Activated CD8-positive, alpha-beta T cell treated with anti-CD3 and anti-CD28 coated beads for 36 hours (primary cell): ENCODE measurements at places on chromosomes 6 and 20. TPM values are rescaled to one million over a fixed set of nuclear protein-coding genes. Genes with fewer than 3 reads are reported as not detected.

The CMTR1 gene
- total RNA-seq, result 50.6 TPM

The SPINT3 gene
- not detected for total RNA-seq

The SIRPA gene
- 0.09 TPM for total RNA-seq

The LST1 gene
- 43.6 TPM for total RNA-seq

The FOXF2 gene
- not detected for total RNA-seq

The KCNQ5 gene
- 14.6 TPM for total RNA-seq

The CHRNA4 gene
- total RNA-seq, result not detected

GRCh38 chr20:36261389-36262105, 25.3 kb downstream of the AAR2 start:
- H3K36me3 ChIP-seq, result no peaks in the 10 kb centered on the region
- H3K27ac ChIP-seq, result no peak overlapping the region
- no peak overlapping the region for H3K4me3 ChIP-seq
- no peaks in the 10 kb centered on the region for H3K4me1 ChIP-seq

DNA sequence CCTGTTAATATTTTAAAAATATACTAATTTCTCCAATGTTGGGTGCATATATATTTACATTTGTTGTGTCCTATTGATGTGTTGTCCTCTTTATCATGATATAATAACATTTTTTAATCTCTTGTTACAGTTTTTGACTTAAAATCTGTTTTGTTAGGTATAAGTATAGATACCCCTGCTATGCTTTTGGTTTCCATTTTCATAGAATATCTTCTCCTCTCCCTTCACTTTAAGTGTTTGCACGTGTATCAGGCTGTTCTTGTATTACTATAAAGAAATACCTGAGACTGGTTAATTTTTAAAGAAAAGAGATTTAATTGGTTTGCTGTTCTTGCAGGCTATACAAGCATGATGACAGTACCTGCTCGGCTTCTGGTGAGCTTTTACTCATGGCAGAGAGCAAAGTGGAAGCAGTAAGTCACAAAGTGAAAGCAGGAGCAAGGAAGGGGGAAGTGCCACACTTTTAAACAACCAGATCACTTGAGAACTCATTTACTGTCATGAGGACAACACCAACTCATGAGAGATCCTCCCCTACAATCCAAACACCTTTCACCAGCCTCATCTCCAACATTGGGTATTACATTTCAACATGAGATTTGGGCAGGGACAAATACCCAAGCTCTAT, 340.5 kb upstream of the SYNCRIP start:
- H3K27ac ChIP-seq, result no peak overlapping the region
- no peaks in the 10 kb centered on the region for H3K36me3 ChIP-seq
- H3K27me3 ChIP-seq, result no peaks in the 10 kb centered on the region

- H3K4me3 ChIP-seq, result no peak overlapping the region
- no peaks in the 10 kb centered on the region for H3K27me3 ChIP-seq
- no peak overlapping the region for H3K27ac ChIP-seq
- H3K4me1 ChIP-seq, result no peaks in the 10 kb centered on the region
- H3K36me3 ChIP-seq, result peaks cover 68% of the 10 kb centered on the region
These were observed 84.0 kb downstream of the MTHFD1L start for GRCh38 chr6:150949526-150949925.

DNA sequence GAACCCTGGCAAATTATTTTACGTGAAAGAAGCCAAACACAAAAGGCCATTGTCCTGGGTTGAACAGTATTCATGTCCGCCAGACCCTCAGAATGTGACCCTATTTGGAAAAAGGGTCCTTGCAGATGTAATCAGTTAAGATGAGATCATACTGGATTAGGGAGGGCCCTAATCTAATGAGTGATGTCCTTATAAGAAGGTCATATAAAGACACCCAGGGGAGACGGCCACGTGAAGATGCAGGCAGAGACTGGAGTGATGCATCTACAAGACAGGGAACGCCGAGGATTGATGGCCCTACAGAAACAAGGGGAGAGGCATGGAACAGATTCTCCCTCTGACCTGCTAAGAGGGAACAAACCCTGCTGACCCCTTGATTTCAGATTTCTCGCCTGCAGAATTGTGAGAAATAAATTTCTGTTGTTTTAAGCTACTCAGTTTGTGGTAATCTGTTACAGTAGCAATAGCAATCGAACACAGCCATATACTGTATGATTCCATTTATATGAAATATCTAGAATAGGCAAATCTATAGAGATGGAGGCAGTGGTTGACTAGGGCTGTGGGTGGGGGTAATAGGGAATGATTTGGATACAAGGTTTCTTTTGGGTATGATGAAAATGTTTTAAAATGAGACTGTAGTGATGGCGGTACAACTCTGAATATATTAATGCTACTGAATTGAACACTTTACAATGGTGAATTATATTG, 132.9 kb upstream of the NUP153 start:
- H3K4me3 ChIP-seq, result no peak overlapping the region
- peaks cover 3% of the 10 kb centered on the region for H3K27me3 ChIP-seq
- H3K27ac ChIP-seq, result no peak overlapping the region
- DNase-seq, result no peak
- no peaks in the 10 kb centered on the region for H3K4me1 ChIP-seq

DNA sequence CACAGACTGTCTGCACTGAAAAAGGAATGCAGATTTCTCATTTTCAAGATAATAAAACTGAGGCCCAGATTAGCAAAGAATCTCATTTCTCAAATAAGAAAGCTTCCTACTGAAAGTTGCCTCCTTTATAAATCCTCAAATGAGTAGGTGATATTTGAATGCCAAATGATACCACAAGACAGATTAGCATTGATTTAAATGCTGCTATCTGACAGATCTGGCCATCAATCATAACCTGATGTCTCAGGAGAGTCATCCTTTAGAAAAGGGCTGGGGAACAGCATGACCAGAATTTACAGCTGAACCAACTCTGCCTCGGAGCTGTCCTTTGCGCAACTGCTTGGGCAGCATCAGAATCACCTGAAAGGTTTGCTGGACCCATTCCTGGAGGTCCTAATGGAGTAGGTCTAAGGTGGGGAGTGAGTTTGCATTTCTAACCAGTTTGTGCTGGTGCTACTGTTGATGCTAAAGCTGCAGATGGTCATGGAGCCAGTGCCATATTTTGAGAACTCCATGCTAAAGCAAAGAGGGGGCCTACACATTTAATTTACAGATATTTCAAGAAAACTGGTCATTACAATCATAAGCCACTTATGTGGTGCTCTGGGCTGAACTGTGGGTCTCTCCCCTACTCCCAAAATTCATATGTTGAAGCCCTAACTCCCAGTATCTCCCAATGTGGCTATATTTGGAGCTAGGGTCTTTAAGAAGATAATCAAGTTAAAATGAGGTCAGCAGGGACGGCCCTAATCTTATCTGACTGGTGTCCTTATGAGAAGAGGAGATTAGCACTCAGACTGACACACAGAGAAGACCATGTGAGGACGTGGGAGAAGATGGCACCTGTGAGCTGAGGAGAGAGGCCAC, 295.5 kb upstream of the JARID2 start:
- H3K4me3 ChIP-seq, result no peak overlapping the region
- DNase-seq, result no peak
- no peaks in the 10 kb centered on the region for H3K36me3 ChIP-seq
- H3K4me1 ChIP-seq, result no peaks in the 10 kb centered on the region
- H3K27me3 ChIP-seq, result no peaks in the 10 kb centered on the region
- H3K27ac ChIP-seq, result no peak overlapping the region

GRCh38 chr6:133764008-133764753, 124.7 kb upstream of the TCF21 start:
- H3K4me3 ChIP-seq, result no peak overlapping the region
- no peaks in the 10 kb centered on the region for H3K36me3 ChIP-seq
- no peaks in the 10 kb centered on the region for H3K4me1 ChIP-seq
- peaks cover 10% of the 10 kb centered on the region for H3K27me3 ChIP-seq

DNA sequence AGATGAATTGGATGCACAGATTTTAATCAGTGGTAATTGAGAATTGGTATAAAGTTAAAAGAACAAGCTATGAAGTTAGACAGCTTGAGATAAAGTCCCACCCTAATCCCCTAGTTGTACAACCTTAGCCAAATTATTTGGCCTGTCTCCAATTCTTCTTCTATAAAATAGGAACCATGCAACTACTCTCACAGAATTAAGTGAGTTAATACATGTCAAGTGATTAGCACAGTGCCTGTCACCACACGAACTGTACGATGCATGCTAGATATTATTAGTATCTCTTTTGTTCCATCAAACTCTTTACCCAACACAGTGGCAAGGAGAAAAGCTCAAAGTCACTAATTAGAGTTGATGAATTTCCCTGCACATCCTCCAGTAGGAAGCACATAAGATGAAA, 44.7 kb downstream of the MBOAT1 start:
- H3K27ac ChIP-seq, result no peak overlapping the region
- no peaks in the 10 kb centered on the region for H3K27me3 ChIP-seq
- H3K4me3 ChIP-seq, result no peak overlapping the region
- peaks cover under 1% of the 10 kb centered on the region for H3K4me1 ChIP-seq
- no peaks in the 10 kb centered on the region for H3K36me3 ChIP-seq
- no peak for DNase-seq

GRCh38 chr6:12806796-12807195, 90.2 kb downstream of the PHACTR1 start:
- no peak overlapping the region for H3K4me3 ChIP-seq
- peaks cover 4% of the 10 kb centered on the region for H3K4me1 ChIP-seq
- peaks cover 11% of the 10 kb centered on the region for H3K27me3 ChIP-seq
- no peaks in the 10 kb centered on the region for H3K36me3 ChIP-seq
- H3K27ac ChIP-seq, result no peak overlapping the region

DNA sequence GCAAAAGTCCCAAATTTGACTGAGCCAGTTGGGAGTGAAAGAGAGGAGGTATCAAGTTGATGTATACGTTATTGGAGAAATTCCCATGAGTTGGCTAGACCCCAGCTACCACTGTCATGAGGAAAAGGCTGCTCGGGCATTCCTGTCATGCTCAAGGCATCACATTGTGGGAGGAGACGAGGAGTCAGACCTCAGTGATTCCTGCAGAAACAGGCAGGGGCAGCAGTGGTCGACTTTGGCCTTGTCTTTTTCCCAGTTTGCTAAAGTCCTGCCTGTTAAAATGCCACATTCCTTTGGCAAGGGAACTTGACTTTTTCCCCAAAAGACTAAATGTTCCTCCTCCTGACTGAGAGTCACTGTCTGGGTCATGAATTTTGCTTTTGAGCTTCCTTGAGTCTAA, 295.5 kb upstream of the HS3ST5 start:
- H3K4me1 ChIP-seq, result no peaks in the 10 kb centered on the region
- no peak overlapping the region for H3K27ac ChIP-seq
- no peak overlapping the region for H3K4me3 ChIP-seq
- DNase-seq, result no peak

GRCh38 chr6:33719326-33719987, 8.0 kb upstream of the UQCC2 start:
- peaks cover 9% of the 10 kb centered on the region for H3K4me1 ChIP-seq
- no peak overlapping the region for H3K4me3 ChIP-seq
- H3K27ac ChIP-seq, result no peak overlapping the region
- H3K27me3 ChIP-seq, result peaks cover 3% of the 10 kb centered on the region

DNA sequence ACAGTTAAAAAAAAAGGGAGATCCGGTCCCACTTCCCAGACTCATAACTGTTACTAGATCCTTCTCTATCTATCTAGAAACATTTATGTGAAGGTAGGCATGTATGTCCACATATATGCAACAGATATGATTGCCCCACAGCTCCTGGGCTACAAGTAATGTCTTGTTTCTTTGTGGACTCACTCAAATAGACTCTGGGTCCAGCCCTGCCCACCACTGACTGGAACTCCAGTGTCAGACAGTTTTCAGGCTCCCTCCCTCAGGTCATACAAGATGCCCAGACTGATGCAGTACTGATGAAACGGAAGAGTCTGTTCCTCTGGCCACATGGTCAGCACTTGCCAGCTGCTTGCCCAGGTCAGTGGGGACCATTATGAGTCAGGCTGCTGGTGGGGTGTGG, 30.8 kb upstream of the IER3 start:
- no peak overlapping the region for H3K27ac ChIP-seq
- no peaks in the 10 kb centered on the region for H3K27me3 ChIP-seq
- peaks cover 68% of the 10 kb centered on the region for H3K4me1 ChIP-seq
- no peak for DNase-seq
- H3K4me3 ChIP-seq, result no peak overlapping the region

GRCh38 chr6:43698584-43699349, 11.2 kb upstream of the MRPS18A start:
- peaks cover 27% of the 10 kb centered on the region for H3K27me3 ChIP-seq
- H3K4me1 ChIP-seq, result no peaks in the 10 kb centered on the region
- no peak for DNase-seq
- no peak overlapping the region for H3K4me3 ChIP-seq
- H3K27ac ChIP-seq, result no peak overlapping the region

DNA sequence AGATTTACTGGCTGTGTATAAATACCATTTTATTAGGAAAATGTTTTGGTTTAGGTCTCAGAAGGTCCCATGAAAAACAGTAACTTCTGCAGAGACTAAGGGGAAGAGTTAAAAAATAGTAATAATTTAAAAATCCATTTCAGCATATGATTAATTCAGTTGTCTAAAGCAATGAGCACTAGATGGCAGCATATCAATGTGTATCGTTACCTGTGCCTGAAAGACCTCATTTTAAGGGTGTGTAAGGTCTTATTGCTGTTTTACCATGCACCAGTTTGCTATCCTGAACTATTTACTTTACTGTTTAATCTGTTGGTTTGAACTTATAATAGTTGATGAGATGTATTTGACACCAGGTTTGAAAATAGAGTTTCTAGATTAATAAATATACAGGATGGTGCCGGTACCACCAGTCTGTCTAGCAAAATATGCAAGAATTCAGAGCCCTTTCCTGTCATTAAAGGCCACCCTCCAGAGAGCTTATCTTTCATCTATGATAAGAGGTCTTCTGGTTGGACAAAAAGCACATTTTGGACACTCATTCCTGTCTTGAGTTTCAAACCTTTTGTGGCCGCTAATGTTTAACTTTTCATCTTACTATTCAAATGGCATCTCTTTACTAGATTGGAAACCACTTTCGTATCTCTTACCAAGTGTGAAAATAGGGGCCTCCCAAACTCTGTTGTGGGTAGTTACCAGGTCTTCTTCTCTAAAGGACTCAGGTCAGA, 8.9 kb upstream of the AHI1 start:
- peak overlapping the region; percentile 69 for H3K27ac ChIP-seq
- no peaks in the 10 kb centered on the region for H3K36me3 ChIP-seq
- no peaks in the 10 kb centered on the region for H3K27me3 ChIP-seq

DNA sequence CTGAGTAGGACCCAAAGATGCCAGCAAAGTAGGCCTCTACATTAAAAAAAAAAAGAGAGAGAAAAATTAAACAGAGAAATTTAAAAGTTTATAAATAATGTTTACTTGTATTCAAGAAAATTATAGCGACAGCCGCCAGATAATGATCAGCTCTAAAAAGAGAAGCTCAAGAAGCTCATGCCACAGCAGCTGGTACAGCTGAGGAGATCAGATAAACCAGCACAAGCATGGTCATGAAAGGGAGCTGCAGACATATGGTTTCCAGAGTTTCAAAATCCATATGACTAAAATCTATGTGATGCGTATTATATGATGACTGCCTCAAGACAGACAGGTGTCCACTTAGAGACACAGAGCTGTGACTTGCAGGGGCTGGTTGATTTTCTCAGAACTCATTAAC, 13.6 kb upstream of the HLA-C start:
- H3K27me3 ChIP-seq, result peaks cover 1% of the 10 kb centered on the region
- H3K36me3 ChIP-seq, result no peaks in the 10 kb centered on the region
- H3K4me3 ChIP-seq, result no peak overlapping the region
- no peak for DNase-seq
